ENCODE measurements at places on chromosomes 16 and 17.

GRCh38 chr16:89826531-89827382 is 1.5 kb upstream of the SPIRE2 start:
- DNase-seq: no peak

DNA sequence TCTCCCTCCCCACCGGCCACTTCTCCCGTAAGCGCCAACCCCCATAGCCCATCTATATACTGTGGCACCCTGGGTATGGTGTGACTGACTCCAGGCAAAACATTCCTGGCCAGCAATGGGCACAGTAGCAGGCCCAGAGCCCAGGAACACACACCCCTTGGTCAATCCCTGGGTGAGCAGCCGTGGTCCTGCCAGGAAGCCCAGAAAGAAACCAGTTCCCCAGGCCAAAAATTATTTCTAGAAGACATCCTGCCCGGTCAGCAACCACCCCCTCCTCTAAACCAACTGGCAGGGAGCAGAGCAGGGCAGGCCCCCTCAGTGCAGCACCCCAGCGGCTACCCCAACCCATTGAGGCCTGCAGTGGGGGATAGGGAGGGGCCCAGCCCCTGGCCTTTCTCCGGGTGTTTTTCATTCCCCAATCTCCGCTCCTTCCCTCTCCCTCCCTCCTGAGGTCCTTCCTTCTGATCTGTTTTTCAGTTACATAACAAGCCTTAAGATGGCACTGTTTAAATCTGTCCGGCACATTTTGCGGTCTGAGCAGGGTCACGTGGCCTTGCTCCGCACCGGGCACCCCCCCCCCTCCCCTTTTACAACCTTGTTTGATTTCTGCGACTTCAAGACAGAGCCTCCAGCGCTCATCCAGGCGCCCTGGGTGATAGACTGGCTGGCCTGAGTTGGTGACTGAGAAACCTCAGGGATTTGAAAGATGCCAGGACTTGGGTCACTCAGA is 2.0 kb downstream of the NPTX1 start:
- no peak for DNase-seq

- DNase-seq: no peak
Measured at GRCh38 chr16:11240636-11241473, 15.1 kb downstream of the SOCS1 start.

DNA sequence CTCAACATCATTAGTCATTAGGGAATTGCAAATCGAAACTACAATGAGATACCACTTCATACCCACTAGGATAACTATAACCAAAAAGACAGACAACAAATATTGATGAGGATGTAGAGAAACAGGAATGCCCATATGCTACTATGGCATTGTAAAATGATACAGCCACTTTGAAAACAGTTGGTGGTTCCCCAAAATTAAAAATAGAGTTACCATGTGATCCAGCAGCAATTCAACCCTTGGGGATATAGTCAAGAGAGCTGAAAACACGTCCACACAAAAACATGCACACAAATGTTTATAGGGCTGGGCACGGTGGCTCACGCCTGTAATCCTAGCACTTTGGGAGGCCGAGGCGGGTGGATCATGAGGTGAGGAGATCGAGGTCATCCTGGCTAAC is 10.0 kb upstream of the PECAM1 start:
- no peak for DNase-seq

- DNase-seq: no peak
Measured at GRCh38 chr16:87784812-87785211, 19.0 kb upstream of the KLHDC4 start.

DNA sequence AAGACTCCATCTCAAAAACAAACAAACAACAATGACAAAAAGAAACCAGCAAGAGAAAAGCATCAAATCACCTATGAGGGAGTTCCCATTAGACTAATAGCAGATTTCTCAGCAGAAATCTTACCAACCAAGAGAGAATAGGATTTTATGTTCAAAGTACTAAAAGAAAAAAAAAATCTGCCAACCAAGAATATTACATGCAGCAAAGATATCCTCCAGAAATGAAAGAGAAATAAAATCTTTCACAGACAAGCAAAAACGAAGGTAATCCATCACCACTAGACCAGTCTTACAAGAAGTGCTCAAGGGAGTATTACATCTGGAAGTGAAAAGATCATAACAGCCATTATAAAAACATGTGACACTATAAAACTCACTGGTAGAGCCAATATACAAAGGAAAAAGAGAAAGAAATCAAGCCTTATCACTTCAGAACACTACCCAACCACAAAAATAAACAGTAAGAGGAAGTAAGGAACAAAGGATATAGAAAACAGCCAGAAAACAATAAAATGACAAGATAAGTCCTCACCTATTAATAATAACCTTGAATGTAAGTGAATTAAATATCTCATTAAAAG is 66.3 kb downstream of the STX8 start:
- no peak for DNase-seq

DNA sequence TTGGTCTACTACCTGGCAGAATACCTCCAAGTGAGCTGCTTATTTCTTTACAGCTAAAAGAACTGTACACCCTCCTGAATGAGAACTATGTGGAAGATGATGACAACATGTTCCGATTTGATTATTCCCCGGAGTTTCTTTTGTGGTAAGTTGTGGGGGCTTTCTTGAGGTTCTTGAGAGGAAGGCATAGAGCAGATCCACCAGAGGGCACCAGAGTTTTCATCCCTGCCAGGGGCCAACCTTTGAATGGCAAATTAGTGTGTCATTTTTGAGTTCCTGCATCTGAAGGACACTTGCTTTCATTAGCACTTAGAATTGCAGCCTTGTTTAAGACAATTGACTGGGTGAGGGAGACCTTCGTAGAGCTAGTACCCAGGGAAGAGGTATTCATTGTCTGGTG is 35.0 kb downstream of the NMT1 start:
- DNase-seq: no peak

DNA sequence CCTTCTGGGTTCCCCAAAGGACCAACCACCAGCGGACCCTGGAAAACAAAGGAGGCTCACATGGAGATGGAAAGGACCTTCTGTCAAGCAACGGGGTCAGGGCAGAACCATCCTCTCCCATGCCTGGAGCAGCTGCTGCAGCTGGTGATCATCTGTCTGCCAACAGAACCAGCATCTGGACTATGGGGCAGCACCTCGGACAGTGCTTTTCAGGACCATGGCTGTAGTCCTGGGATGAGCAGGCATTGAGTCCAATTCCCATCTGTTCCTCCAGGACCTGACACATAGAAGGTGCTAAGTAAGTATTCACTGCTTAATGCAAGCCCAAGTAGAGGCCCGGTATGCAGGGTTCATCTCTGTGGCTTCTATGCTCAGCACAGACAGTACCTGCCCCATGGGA is 304.7 kb downstream of the XYLT1 start:
- DNase-seq: no peak

DNA sequence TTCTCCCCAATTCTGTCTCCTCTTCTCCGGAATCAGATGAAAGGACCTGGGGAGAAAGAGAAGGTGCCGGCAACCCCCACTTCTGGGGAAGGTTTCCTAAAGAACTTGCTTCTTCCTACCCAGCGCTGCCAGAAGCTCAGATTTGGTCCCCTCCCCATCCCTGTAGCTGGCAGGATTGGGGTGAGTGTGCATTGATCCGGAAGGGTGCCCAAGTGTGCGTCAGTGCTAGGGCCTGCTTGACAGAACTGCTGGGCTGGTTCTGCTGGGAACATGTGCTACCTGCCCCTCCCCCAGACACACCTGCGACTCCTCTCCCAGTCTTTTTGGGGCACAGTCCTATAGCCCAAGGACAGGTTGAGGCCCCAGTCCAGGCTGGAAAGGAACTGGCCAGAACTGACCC is 3.3 kb downstream of the ARL4D start:
- DNase-seq: no peak

DNA sequence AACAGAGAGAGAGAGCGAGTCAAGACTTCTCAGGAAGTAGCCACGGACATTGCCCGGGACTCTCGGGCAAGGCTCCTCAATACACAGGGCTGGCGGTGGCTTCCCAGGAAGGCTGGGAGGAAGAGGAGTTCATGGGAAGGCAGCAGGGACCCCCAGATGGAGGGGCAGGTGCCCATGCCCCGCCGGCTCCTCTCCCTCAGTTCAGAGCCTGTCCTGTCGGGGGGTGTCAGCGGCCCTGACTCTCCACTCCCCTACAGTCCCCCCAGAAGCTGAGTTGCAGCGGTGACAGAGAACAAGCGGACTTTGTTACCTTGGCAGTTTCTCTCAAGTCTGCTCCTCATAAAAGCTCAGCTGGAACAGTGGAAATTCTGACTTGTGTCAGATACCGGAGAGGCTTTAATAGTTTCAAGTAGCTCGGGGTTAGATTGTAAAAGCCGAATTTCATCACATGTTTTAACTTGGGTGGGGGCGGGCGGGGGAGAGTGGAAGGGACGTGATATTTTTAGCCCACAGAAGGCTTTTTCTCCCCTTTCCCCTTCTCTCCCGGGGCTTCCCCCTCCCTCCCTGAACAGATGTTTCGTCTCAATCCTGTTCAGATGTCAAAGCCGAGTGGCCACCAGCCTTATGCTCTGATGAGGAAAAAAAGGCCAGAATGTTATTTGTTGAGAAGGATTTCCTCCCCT is 65.2 kb downstream of the NKD1 start:
- peak; percentile 93 for DNase-seq

- no peak for DNase-seq
Measured at GRCh38 chr16:24745391-24745790, 15.9 kb downstream of the TNRC6A start.
